ENCODE measurements at places on chromosomes 6 and 20. TPM values are rescaled to one million over a fixed set of nuclear protein-coding genes. Genes with fewer than 3 reads are reported as not detected.

SLC4A11 gene
- total RNA-seq = 0.63 TPM

DNA sequence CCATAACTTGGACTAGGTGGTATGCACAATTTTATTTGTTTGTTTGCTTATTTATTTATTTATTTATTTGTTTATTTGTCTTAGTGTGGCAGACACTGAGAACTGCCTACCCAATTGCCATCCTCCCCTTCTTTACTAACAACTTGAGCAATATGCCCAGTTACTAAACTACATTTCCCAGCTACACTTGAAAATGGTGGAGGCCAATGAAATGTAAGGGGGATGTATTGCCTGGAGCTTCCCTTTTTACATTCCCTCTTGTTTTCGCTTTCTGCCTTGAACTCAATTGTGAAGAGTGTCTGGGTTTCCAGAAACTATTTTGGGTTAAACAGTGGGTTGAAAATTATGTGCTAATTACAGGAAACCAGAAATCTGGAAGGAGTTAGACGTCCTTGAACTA lies 152.7 kb upstream of the FKBP1C start:
- H3K36me3 ChIP-seq = no peaks in the 10 kb centered on the region
- no peak overlapping the region for H3K27ac ChIP-seq
- no peak overlapping the region for H3K4me3 ChIP-seq
- no peaks in the 10 kb centered on the region for H3K4me1 ChIP-seq
- no peaks in the 10 kb centered on the region for H3K27me3 ChIP-seq
- DNase-seq = no peak

TTLL9 gene
- 0.81 TPM for total RNA-seq

PTGIS gene
- 637 TPM for total RNA-seq

GRCh38 chr6:169340395-169340794 lies 86.7 kb upstream of the THBS2 start:
- peak; percentile 83 for DNase-seq
- no peak overlapping the region for H3K4me3 ChIP-seq
- no peak overlapping the region for H3K27ac ChIP-seq
- H3K27me3 ChIP-seq = no peaks in the 10 kb centered on the region
- no peaks in the 10 kb centered on the region for H3K36me3 ChIP-seq

GRCh38 chr6:144561455-144562043 lies 276.4 kb downstream of the UTRN start:
- H3K27ac ChIP-seq = no peak overlapping the region
- peaks cover 2% of the 10 kb centered on the region for H3K4me1 ChIP-seq
- DNase-seq = no peak
- H3K27me3 ChIP-seq = no peaks in the 10 kb centered on the region

DNA sequence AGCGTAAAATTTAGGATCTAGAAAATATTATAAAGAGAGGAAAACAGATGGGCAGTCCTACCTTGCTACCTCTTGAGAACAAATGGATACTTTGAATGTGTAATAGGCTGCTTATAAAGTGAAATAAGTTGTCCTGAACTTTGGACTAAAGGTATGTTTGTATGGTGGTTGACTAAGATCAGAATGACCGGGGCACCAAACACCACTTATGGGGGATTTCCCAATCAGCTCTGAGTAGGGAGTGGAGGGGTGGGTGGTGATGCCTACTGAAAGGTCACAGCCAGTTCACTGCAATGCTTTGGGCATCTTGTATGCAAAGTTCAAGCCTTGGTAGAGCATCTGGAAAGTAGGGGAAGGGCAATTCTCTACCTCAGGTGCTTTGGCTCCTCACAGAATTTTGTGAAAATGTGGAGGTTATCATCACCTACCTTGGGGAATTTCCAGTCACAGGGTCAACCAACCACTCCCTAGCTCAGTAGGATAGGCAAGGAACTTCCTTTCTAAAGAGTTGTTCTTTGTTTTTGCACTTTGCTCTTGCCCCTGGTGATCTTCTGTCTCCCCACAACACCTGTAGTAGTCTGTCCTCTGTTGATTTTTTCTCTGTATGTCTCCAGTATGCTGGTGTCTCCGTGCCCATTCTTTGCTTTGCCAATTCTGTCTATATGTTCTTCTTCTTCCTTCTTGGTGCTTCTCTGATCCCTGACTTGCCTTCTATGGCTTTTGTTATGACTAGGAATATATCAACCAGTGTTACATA lies at the start of gene TRIM31:
Gene TRIM31 (minus strand): TSS at position 88 of the 757 bp plus-strand sequence. CDS start 285 bp downstream, outside the sequence.
- no peaks in the 10 kb centered on the region for H3K36me3 ChIP-seq
- H3K4me1 ChIP-seq = no peaks in the 10 kb centered on the region
- H3K27ac ChIP-seq = no peak within 1 kb of the TSS
- DNase-seq = no peak

DNA sequence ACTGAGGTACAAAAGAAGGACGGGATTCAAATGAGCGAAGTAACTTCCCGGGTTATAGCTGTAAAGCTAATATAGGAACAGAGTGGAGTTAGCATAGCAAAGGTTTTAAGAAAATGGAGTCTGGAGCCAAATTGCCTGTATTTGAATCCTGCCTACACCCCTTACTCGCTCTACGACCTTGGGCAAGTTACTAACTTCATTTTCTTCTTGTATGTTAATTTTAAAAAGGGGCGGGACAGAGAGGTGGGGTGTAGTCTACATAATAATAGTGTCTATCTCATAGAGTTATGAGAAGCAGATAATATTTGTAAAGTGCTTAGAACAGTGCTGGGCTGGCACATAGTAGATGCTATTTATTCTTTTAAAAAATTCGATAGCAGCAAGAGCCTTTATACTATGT lies 705 bp downstream of the ZSCAN23 start:
- no peaks in the 10 kb centered on the region for H3K36me3 ChIP-seq
- H3K4me1 ChIP-seq = no peaks in the 10 kb centered on the region
- no peaks in the 10 kb centered on the region for H3K27me3 ChIP-seq
- H3K4me3 ChIP-seq = peak overlapping the region; percentile 58

GRCh38 chr6:168371618-168371980 lies 52.0 kb upstream of the DACT2 start:
- no peak for DNase-seq
- no peaks in the 10 kb centered on the region for H3K36me3 ChIP-seq
- no peaks in the 10 kb centered on the region for H3K27me3 ChIP-seq
- no peak overlapping the region for H3K27ac ChIP-seq

GRCh38 chr6:2760882-2761842 lies 4.0 kb upstream of the WRNIP1 start:
- H3K27ac ChIP-seq = no peak overlapping the region
- DNase-seq = no peak
- no peaks in the 10 kb centered on the region for H3K36me3 ChIP-seq
- no peak overlapping the region for H3K4me3 ChIP-seq
- H3K4me1 ChIP-seq = no peaks in the 10 kb centered on the region

- no peak for DNase-seq
- H3K27me3 ChIP-seq = no peaks in the 10 kb centered on the region
- H3K4me3 ChIP-seq = no peak overlapping the region
- H3K36me3 ChIP-seq = no peaks in the 10 kb centered on the region
Measured at GRCh38 chr6:126888727-126889725, 229.4 kb upstream of the RSPO3 start.

- no peaks in the 10 kb centered on the region for H3K4me1 ChIP-seq
- no peak overlapping the region for H3K27ac ChIP-seq
- no peaks in the 10 kb centered on the region for H3K36me3 ChIP-seq
- no peak overlapping the region for H3K4me3 ChIP-seq
- no peaks in the 10 kb centered on the region for H3K27me3 ChIP-seq
Measured at GRCh38 chr6:147509891-147510290, 1.4 kb downstream of the SAMD5 start.

BPIFB1 gene
- not detected for total RNA-seq

ZSCAN16 gene
- total RNA-seq = 4.4 TPM

KCNG1 gene
- not detected for total RNA-seq

DNA sequence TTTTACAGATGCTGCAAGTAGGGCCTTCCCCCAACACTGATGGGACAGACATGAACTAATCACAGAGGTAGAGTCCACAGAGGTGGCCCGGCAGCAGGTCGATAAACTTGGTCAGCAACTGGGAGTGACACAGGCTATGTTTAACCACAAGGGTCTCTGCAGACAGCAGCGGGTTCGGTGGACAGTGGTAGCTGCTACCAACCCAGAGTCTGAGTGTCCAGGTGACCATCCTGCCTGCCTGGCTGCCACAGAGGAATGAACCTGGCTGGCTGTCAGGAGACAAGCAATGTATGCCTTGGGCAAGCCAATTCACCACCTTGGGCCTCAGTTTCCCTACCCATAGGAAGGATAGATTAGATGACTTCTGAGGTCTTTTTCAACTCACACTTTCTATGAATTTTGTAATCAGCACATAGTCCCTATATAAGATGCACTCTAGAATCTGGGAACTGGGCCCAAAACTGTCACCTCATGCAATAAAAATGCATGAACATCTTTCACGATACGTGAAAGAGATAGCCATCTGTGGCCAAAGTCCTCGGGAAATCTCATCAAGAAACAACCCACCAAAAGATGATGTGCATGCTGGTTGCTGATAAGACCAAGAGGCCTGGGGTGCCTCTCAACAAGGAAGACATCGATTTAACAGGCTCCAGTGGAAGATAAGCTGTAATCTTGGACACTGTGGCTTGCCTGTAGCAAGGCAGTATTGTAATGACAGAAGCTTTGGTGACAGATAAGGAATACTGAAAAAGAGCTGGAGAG lies 30.5 kb downstream of the MDGA1 start:
- H3K4me1 ChIP-seq = no peaks in the 10 kb centered on the region
- no peak overlapping the region for H3K4me3 ChIP-seq
- H3K27me3 ChIP-seq = no peaks in the 10 kb centered on the region
- no peak overlapping the region for H3K27ac ChIP-seq
- DNase-seq = no peak

DNA sequence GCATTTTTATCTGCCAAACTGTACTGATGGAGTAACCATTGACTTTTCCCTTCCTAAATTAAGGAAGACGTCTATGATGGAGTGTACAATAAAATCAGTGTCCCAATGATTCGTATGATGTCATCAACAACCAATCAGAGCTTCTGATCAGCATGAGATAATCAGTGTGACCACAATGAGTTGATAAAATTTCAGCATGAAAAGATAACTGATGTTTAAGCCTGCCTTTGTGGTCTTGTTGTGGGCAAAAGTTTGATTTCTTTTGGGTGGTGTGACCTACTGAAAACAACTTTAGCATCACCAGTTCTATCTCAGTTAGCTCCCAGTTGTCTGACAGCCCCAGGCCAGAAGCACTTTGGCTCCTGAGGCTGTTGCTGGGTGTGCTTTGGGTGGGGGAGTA lies 3.3 kb downstream of the PCIF1 start:
- no peaks in the 10 kb centered on the region for H3K36me3 ChIP-seq
- H3K27ac ChIP-seq = no peak overlapping the region
- no peak overlapping the region for H3K4me3 ChIP-seq
- DNase-seq = no peak
- no peaks in the 10 kb centered on the region for H3K4me1 ChIP-seq
- H3K27me3 ChIP-seq = no peaks in the 10 kb centered on the region

DNA sequence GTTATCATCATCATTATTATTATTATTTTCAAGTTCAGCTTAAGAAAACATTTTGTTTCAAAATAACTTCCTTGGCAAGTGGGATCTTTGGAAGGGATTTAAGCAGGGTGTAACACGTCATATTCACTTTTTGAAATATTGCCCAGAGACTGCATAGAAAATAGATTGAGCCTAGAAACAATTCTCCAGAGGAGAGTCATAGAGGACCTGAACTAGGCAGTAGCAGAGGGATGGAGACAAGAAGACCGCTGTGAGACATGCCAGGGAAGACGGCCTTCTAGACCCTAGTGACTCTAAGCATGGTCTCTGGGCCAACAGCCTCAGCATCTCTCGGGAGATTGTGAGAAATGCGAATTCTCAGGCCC lies 55.5 kb downstream of the EDN1 start:
- DNase-seq = no peak
- H3K4me3 ChIP-seq = peak overlapping the region; percentile 6
- no peaks in the 10 kb centered on the region for H3K36me3 ChIP-seq
- H3K4me1 ChIP-seq = peaks cover 7% of the 10 kb centered on the region
- no peaks in the 10 kb centered on the region for H3K27me3 ChIP-seq

MPC1 gene
- total RNA-seq = 71.7 TPM

THBD gene
- total RNA-seq = 79.8 TPM

DNA sequence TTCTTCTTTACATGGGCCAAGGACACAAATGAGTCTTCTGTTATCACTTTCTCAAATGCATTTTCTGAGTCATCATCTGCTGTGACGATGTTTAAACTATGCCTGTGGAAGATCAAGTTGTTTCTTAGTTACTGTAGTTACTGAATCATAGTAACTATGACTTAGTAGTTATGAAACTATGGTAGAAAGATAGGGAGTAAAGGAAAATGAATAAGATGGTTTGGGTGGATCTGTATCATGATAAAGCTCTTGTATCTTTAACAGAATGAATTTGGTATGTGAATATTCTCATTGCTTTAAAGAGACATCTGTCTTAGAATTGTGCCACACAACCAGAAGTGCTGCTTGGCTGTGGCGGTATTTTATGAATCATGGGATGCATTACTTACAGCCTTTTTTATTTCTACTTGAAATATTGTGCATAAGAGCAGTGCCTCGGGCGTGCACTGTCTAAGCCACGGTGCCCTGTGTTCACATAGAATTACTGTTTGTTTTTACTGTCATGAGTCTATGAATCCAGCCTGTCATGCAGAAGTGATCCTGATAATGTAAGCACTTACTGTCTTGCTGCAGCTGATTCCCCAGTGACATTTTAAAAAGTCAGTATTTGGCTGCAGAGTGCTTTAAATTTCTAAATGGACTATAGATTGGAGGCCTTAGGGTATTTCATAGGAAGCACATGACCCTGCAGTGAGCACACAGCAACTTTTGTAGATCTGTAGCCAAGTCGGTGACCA lies 215.2 kb downstream of the TMEM242 start:
- no peaks in the 10 kb centered on the region for H3K36me3 ChIP-seq
- no peaks in the 10 kb centered on the region for H3K27me3 ChIP-seq
- no peak overlapping the region for H3K27ac ChIP-seq
- no peak for DNase-seq

- H3K36me3 ChIP-seq = no peaks in the 10 kb centered on the region
- no peak for DNase-seq
- no peak overlapping the region for H3K4me3 ChIP-seq
Measured at GRCh38 chr6:67722861-67723261, 912.2 kb upstream of the ADGRB3 start.

DNA sequence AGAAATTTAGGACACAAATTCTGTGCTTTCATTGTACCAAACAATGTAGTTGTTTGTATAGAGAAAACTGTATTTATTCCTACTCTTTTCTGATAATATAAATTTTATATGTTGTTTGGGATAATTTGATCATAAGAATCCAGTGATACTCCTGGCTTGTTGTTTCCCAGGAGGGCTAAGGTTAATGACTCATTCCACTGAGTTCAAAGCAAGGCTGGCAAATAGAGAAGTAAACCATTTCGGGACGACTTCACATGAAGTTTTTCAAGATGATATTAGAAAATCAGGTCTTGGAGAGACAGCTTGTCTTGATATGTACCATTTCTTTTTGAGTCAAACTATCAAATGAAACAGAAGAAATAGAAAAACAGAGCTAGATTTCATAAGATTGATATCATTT lies 326.1 kb upstream of the CNR1 start:
- H3K27ac ChIP-seq = no peak overlapping the region
- H3K4me1 ChIP-seq = no peaks in the 10 kb centered on the region
- no peak for DNase-seq

GRCh38 chr20:10853176-10853575 lies 179.4 kb upstream of the JAG1 start:
- H3K36me3 ChIP-seq = no peaks in the 10 kb centered on the region
- DNase-seq = no peak
- no peak overlapping the region for H3K4me3 ChIP-seq
- no peaks in the 10 kb centered on the region for H3K4me1 ChIP-seq
